ENCODE measurements at places on chromosomes 2 and 18. TPM values are rescaled to one million over a fixed set of nuclear protein-coding genes. Genes with fewer than 3 reads are reported as not detected.

Gene MGAT4A
- total RNA-seq: 0.22 TPM

Gene CCDC121
- total RNA-seq: 0.88 TPM

Gene OSR1
- total RNA-seq: 6.6 TPM

Gene POU3F3
- not detected for total RNA-seq

Gene EFR3B
- 0.57 TPM for total RNA-seq

Gene GKN1
- 0.22 TPM for total RNA-seq

Gene SERPINB3
- total RNA-seq: not detected
